ENCODE measurements at places on chromosomes 11 and 22.

DNA sequence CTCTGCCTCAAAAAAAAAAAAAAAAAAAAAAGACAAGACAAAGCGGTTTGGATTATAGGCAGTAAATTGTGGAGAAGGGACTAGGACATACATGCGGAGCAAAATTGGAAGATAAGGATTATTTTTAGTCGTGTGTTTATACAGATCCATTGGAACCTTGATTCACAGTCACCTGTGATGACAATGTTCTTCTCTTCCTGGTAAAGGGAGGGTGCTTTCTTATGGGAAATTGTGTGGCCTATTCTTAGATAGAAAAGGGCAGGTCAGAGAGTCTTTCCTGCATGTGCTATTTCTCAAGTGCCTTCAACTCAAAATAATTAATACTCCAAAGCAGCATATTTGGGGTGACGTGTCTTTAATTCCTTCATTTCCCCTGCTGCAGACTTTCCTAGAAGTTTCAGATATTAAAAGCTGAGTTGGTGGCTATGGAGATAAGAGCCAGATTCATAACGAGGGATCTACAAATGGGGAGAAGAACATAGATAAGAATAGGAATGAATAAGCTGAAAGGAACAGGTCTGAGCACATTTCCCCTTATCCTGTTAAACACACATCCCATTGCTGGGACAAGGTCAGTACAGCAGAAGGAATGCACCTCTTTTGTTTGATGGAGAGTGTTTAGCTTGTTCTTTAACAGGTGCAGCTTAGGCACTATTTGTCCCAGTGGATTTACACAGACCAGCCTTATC, 22.5 kb downstream of the GSTT2B start:
- no peak for DNase-seq

GRCh38 chr22:28560046-28560742, 119.4 kb downstream of the TTC28 start:
- peak; percentile 52 for DNase-seq

DNA sequence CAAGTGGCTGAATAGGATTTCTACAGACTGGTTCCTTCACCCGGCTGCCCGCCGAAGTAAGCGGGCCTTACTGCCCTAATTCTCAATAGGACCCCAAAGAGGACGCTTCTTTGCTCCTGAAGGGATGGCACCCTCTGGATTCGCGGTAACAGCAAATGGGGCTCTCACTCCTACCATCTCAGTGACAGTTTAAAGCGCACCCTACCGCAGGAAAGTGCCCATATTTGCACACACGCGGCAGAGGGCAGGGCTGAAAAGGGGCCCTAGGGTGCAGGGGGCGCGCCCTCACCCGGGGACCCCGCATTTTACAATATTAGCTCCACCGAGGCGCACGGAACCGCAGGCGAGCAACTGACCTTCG, 985 bp upstream of the UPB1 start:
- no peak for DNase-seq

- no peak for DNase-seq
Measured at GRCh38 chr11:11243209-11243589, 109.9 kb downstream of the CSNK2A3 start.

DNA sequence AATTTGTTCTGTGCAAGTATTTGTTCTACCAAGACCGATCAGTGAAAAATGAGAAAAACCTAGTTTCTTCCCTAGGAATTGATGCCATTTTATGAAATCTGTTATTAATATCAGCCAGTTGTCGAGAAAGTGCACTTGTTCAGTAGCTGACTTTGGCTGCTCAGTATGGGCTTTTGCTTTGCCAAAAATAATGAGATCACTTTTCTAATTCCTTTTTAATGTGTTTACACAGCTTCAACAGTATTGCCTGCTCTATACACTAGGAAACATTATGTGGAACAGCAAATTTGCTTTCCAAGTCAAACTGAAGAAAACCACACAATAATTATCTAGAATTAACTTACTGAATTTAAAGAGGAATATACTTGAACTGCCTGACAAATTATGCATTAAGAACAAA, 34.4 kb downstream of the SCUBE2 start:
- DNase-seq, result peak; percentile 9

DNA sequence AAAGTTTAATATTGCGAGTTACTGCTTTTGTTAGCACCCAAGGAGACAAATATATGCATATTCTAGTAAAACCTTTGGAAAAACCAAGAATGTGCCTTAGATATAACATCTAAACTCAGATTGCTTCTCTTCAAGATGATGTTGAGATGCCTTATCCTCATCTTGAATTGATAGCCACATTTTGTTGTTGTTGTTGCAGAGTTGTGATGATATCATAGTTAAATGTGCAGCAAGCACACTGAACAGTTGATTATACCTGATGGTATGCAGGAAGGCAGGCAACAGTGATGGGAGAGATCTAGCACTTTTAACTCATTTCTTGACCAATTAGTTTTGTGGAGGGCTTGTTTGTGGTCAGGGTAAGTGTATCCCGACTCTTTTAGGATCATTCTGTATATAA, 48.0 kb downstream of the KDM2A start:
- DNase-seq, result no peak

- no peak for DNase-seq
Measured at GRCh38 chr11:85749884-85750283, 61.1 kb downstream of the SYTL2 start.

GRCh38 chr11:116686866-116687265, 85.9 kb downstream of the BUD13 start:
- DNase-seq, result no peak

DNA sequence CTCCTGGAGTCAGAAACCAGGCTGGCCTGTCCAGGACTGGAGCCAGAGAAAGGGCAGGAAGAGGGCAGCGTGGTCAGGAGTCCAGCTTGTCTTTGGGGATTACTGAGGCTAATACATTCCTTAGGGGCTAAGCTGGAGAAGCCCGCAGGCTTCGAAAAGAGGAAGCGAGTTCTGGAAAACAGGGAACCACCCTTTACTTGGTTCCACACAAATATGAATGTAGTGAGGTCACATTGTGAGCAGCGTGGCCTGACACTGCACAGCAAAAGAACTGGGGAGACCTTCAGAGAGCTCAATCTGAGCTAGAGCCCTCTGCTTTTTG, 132.3 kb downstream of the CEP164 start:
- DNase-seq, result no peak

DNA sequence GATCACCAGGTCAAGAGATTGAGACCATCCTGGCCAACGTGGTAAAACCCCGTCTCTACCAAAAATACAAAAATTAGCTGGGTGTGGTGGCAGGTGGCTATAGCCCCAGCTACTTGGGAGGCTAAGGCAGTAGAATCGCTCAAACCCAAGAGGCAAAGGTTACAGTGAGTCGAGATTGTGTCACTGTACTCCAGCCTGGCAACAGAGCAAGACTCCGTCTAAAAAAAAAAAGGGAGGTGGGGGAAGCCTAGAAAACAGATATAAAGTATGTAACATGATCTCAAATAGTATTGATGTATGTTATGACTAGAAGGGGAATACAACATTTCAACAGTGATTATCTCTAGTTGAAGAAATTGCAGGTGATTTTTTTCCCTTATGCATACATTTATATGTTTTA, 61.4 kb downstream of the SLC1A2 start:
- peak; percentile 54 for DNase-seq

GRCh38 chr11:266676-267439, 11.3 kb upstream of the NLRP6 start:
- no peak for DNase-seq

GRCh38 chr22:43563571-43563970, 151.8 kb downstream of the MPPED1 start:
- DNase-seq, result no peak

DNA sequence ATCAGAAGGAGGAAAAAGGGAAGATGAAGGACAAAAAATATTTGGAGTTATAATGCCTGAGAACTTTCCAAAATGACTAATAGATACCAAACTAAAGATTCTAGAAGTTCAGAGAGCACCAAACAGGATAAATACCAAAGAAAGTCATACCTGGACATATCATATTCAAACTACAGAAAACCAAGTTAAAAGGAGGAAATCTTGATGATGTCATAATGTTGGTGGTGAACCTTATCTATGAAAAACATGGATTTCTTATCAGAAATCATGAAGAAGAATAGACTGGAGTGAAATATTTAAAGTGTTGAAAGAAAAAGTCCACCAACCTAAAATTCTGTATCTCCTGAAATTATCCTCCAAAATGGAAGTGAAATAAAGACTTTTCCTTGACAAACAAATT, 389.2 kb downstream of the JRKL start:
- DNase-seq, result no peak

DNA sequence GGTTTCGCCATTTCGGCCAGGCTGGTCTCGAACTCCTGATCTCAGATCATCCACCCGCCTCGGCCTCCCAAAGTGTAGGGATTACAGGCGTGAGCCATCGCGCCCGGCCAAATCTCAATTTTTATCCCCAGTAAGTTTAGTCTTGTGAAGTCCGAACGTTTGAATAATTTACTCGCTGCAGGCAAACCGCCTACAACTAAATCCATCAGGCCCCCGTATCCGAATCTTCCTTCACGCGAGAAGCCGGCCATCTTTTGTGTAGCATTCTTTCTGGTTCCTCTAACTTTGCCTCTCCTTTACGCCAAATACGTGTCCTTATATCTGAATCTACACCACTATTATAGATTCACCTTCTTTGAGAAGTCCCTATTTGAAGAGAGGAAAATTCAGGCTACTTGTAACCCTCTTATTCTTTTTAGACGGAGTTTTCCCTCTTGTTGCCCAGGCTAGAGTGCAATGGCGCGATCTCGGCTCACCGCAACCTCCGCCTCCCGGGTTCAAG, 581 bp upstream of the EIF3L start:
- DNase-seq, result peak; percentile 15

GRCh38 chr11:14641801-14642200, 1.8 kb upstream of the PDE3B start:
- DNase-seq, result no peak

GRCh38 chr22:32501836-32502752, 27.5 kb downstream of the FBXO7 start:
- no peak for DNase-seq

GRCh38 chr11:33262011-33262645, 4.9 kb downstream of the HIPK3 start:
- DNase-seq, result peak; percentile 44

DNA sequence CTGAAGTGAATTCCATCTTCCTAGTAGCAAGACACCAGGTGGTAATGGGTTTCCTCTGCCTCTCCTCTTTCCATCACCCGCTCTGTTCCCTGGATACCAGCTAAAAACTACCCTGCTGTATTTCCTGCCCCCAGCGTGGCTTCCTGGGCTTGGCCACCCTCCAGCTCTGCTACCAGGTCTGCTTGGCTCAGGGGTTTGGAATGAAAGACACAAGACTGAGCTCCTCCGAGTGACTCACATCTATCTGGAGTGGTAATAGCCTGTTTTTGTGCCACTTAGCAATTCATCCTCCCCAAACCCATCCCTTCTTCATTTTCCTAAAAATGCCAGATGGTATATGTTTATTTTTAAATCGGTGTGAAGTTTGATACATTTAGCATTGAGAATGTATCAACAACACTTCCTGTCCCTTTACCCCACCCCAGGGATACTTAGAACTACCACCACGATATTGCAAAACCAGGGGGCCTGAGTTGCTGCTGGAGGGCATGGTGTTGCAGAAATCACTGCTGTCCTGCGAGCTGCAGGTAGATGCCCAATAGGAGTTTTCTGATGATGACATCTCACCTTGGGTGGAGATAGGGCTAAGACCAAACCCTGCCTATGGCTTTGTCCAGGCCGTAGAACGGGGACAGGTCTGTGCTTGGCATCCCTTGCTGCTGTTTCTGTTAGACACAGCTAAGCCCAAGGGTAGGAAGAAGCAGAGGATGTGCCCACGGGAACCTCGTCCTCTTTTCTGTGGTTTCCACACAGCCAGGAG, 7.5 kb upstream of the MICAL3 start:
- DNase-seq, result peak; percentile 97

DNA sequence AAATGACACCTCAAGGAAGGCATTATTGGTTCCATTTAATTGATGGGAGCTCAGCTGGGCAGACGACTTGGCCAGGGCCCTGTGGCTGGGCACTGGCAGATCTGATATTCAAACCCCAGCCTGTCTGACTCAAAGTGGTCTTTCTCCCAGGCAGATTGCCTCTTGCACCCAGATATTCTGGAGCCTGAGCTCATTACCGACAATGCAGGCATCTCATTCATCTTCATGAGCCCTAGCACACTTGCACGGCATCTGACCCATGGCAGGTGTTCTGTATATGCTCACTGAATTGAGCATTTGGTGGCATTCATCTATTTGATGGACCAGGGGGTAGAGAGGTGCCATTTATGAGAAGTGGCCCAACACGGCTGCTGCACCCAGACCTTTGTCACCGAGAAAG, 193.1 kb downstream of the DSCAML1 start:
- DNase-seq, result no peak

- DNase-seq, result no peak
Measured at GRCh38 chr11:115258216-115258615, 246.0 kb downstream of the CADM1 start.

GRCh38 chr22:39818094-39818493, 75.5 kb downstream of the ENTHD1 start:
- peak; percentile 77 for DNase-seq

DNA sequence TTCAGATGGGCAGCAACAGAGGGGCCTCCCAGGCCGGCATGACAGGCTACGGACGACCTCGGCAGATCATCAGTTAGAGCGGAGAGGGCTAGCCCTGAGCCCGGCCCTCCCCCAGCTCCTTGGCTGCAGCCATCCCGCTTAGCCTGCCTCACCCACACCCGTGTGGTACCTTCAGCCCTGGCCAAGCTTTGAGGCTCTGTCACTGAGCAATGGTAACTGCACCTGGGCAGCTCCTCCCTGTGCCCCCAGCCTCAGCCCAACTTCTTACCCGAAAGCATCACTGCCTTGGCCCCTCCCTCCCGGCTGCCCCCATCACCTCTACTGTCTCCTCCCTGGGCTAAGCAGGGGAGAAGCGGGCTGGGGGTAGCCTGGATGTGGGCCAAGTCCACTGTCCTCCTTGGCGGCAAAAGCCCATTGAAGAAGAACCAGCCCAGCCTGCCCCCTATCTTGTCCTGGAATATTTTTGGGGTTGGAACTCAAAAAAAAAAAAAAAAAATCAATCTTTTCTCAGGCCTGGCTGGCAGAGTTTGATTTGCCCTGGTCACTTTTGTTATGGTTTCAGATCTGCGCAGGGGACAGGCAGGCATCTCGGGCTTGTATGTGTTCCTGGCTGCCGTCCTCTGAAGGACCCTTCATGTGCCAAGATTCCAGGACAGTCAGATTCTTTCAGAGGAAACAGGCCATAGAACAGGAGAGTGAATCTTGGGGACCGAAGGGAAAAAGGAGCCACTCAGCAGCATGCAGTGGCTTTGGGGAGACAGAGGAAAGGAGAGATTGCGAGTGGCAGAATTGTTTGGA, 5.3 kb downstream of the TAGLN start:
- DNase-seq, result peak; percentile 18

GRCh38 chr11:47857892-47858543, 9.9 kb upstream of the NUP160 start:
- peak; percentile 24 for DNase-seq

DNA sequence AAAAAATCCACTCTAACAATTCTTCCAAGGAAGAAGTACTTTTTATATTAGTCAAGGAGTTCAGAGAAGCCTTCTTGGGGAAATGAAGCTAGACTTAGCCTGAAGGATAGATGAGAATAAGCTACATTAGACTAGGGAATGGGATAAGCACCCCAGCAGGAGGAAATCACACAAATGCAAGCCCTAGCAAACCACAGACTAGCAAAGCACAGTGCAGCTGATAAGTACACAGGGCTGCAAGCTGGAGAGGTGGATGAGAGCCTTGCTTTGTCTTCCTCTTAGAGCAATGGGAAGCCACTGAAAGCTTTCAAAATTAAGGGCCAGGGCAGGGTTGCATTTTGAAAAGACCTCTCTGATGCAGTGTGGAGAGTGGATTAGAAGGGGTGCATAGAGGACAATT, 946.2 kb downstream of the LRRC4C start:
- no peak for DNase-seq

All from fibroblast of skin of scalp (primary cell).